HAP-1 (cell line): ENCODE measurements at places on chromosomes 13 and 19.

DNA sequence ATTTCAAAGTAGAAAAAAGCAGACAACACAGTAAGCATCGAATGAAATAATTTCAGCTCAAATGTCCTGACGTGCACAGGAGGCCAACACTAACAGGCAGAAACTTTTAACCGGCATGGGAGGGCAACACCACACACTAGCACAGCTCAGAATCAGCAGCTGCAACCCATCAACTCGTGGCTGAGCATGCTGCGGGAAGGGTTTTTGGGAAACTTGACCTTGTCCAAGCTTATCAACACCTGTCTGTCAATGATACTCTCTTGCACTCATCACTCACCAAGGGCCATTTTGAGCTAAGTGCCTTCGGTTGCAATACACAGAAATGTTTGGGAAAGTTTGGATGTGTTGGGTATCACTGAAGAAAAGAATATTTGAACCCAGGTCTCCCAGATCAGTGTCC lies 483.7 kb downstream of the TSHZ3 start:
- DNase-seq, result no peak

DNA sequence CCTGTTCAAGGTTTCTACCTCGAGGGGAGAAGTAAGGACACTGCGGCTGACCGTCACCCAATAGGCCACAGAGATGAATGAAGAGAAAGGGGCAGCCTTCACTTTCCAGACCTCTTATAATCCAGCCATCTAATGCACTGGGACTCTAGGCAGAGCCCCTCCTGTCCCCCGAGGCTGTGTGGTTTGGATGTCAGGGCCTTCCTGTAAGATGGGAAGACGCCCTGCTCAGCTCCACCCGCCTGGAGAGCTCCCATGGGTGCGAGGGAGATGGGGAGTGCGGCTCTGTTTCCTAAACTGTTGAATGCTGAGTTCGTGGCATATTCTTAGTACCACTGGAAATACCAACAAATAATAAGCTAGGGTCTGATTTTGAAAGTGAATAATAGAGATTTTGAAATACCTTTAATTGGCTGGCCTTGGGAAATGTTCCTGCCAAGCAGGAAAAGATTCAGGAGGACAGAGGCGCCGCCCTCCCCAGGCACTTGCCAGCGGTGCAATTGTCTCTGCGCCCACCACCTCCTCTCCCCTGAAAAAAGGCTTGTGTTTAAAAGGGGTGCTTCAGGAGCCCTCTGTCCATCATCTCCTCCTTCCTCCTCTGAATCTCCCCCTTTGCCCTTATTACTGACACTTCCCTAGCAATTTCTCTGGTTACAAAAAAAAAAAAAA lies 85.4 kb upstream of the GPR183 start:
- no peak for DNase-seq

DNA sequence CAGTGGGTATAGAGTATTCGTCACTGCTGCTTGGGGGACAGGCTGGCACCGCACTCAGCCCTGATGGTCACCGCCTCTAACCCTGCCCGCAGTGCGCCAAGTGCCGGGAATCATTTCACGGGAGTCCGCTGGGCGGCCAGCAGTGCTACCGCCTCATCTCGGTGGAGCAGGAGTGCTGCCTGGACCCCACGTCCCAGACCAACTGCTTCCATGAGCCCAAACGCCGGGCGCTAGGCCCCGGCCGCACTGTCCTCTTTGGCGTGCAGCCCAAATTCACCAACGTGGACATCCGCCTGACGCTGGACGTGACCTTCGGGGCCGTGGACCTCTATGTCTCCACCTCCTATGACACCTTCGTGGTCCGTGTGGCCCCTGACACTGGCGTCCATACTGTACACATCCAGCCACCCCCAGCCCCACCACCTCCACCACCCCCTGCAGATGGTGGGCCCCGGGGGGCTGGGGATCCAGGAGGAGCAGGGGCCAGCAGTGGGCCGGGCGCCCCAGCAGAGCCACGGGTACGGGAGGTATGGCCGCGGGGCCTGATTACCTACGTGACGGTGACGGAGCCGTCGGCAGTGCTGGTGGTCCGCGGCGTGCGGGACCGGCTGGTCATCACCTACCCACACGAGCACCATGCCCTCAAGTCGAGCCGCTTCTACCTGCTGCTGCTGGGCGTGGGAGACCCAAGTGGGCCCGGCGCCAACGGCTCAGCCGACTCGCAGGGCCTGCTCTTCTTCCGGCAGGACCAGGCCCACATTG lies 14.5 kb downstream of the CNFN start:
- no peak for DNase-seq

DNA sequence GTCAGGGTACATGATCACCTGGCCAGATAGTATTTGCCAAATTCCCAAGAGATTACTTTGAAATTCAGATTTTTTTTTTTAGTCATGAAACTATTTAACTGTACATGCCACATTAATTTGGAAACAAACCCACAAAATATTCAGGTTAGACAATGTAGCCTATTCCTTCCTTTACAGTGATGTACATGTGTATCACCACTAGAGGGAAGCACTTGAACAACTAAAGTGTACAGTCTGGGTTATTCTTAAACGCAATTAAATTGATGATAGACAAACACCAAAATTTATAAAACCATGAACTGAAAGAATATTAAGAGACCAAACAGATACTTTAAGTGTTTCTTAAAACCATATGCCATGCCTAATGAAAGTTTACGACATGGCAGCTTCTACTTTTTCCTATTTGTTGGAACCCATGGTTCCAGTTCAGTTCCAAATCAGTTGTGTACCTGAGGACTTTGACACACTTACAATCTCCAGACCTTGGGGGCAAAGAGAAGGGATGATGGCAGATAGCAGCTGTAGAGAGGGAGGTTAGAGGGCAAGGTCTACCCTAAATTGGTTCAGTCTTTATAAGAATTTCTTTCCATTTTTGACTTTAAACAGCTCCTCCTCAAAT lies 52.8 kb downstream of the TNFSF13B start:
- peak; percentile 43 for DNase-seq

DNA sequence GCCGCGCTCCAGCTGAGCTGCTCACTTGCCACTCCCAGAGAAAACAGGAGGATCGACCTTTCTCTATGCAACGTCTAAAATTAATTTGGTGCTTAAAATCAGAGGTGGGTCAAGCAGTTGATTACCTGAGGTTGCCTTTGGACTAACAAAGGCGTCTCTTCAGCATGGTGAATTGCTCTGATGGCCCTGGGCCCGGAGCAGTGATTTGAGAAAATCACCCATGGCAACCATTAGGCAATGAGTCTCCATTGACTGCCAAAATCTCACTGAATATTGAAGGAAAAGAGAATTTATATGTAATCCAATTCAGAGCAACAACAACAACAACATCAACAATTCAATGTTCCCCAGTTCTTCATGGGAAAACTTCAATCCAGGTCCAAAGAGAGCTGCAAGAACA lies 61.8 kb downstream of the IRS2 start:
- DNase-seq, result no peak

DNA sequence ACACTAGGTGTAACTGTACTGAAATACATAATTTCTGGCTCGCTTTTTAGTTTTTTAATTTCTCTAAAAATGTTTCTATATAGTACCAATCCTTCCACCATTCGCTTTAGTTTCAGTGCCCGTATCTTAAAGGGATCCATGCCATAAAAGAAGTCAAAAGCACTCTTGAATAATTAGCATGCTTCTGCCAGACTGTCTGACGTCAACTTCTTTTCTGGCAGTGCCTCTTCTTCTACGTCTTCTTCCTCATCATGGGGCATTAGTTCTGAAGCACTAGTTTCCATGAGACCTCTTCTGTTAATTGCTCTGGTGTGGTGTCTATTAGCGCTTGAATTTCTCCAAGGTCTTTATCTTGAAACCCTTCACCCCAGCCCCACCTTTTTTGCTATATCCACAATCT lies 93.8 kb upstream of the DOCK9 start:
- no peak for DNase-seq

- DNase-seq, result peak; percentile 30
These were observed 96.0 kb downstream of the UBL3 start for GRCh38 chr13:29754473-29754806.

DNA sequence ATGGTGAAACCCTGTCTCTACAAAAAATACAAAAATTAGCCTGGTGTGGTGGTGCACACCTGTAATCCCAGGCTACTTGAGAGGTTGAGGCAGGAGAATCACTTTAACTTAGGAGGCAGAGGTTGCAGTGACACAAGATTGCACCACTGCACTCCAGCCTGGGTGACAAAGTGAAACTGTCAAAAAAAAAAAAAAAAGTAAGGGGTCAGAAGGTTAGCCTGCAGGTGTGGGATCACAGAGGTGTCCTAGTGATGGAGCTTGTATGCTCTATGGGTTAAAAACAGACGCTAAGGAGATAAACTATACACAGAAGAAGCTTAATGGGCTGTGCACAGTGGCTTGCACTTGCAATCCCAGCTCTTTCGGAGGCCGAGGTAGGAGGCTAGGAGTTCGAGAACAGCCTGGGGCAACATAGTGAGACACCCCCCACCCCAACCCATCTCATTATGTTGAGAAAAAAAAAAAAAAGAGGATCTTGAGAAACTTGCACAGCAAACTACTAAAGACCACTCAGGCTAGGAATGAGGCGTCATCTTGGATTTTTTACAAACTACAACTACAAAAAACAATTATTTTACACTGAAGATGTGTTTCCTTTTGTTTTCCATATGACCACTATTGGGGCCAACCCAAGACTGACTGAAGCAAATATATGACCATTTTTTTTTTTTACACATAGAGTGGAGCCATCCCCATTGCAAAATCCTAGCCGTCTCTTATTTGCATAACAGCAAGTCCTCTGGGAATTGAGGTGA lies 7.9 kb downstream of the FOSB start:
- no peak for DNase-seq

- DNase-seq, result no peak
These were observed 9.8 kb downstream of the PPP1R15A start for GRCh38 chr19:48881741-48882657.

GRCh38 chr13:39317291-39317690 lies 279.0 kb downstream of the NHLRC3 start:
- no peak for DNase-seq

GRCh38 chr19:39679056-39679790 lies 23.5 kb downstream of the LGALS16 start:
- DNase-seq, result no peak

DNA sequence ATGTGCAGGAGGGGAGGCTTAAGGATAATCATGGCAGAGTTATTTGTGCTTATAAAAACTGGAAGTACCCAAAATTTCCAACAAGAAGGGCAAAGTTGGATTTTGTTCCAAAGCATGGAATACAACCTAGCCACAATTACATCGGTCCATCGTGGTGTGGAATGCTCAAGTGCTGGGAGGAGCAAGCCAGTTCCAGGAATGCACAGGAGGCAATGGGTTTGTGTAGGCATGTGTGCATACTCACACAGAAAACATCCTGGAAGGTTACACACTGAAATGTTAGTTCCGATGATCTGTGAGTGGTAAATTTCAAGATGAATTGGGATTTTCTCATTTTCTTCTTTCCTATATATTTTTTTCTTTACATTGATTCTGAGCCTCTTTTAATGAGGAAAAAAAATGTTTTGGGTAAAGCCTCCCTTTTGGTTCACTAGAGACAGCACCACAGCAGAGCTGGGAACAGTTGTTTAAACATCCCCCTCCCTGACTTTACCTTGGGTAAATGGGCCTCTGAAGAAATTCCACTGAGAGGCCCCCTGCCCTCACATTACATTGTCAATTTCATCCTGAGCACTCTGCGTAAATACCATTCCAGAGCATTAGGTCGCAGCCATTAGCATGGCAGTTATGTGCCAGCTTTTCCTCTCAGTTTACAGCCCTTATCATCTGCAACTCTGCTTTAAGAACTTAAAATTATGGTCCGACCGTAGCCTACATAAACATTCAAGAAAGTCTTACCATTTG lies 122.0 kb downstream of the UQCRFS1 start:
- no peak for DNase-seq

DNA sequence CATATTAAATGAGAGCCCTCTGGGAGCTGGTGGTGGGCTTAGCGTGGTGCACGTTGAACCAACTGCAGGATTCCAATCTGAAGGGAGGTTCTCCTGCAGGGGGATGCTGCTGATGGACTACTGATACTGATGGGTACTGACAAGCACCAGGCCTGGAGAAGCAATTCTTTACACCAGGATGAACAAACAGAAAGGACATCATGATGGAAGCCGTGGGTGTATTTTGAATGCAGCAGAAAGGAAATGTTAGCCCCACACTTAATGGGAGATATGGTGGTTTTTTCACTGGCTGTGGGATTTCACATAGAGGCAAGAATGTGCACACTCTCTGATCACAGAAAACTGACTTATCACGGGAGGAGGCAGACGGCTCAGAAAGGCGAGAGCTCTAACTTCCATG lies 299.7 kb downstream of the TEX29 start:
- no peak for DNase-seq

- no peak for DNase-seq
These were observed 70.4 kb upstream of the MRI1 start for GRCh38 chr19:13693889-13694288.

- no peak for DNase-seq
These were observed at the start of gene ITGBL1 for GRCh38 chr13:101452519-101453485. Gene ITGBL1, plus strand, starts transcription at chr13:101452675. Its CDS starts 159 bp downstream, at chr13:101452834.

DNA sequence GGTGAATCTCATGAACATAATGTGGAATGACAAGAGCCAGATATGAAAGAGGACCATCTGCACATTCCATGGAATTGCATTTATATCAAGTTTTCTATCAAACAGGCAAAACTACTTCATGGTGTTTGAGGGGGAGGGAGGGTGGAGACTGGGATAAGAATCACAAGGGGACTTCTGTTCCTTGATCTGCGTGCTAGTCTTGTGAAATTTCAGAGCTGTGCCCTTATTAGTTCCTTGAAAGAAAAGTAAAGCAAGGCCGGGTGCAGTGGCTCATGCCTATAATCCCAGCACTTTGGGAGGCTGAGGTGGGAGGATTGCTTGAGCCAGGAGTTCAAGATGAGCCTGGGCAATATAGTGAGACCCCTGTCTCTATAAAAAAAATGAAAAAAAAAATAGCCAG lies 30.2 kb upstream of the CEBPG start:
- DNase-seq, result no peak

DNA sequence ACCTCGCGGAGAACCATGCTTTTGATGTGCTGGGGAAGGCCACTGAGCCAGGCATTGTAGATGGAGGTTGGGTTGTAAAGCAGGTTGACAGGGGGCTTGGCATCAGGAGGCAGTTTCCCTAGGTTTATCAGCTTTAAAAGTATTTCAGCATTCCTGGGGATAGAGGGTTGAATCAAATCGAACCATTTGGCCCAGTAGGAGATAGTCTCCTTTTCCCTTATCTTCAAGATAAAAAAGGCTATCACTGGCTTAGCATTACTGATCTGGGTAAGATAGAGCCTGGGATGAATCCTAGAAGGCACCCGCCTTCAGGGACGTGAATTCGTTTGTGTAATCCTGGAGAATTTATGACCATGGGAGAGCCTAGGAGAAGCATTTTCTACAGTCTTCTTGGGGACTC lies 30.6 kb downstream of the SLC6A16 start:
- no peak for DNase-seq

GRCh38 chr13:32905864-32906180 lies 110.4 kb upstream of the KL start:
- DNase-seq, result no peak

GRCh38 chr13:98240135-98240534 lies 63.1 kb upstream of the RNF113B start:
- no peak for DNase-seq
